CMK (cell line): ENCODE measurements at places on chromosomes 2 and 18.

DNA sequence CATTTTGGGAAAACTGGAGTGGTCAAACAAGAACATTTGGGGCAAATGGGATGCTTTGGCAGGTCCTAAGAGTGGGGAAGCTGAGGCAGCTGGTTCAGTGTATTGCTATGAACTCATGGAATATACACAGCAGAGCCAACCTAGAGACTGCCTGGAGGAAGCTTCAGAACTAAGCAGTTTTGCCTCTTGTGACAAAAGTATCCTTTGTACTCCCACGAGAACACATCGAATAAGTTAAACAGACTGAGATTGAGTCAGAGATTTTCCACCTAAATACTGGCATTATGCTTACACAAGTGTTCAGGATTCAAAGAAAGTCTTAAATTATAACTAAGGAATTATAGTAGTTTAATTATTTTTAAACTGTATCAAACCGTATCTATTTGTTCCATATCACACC is 5.2 kb upstream of the ARMC9 start:
- DNase-seq = no peak

GRCh38 chr2:11796190-11797171 is 50.0 kb downstream of the LPIN1 start:
- no peak for DNase-seq

GRCh38 chr2:45765007-45765727 is 113.7 kb downstream of the PRKCE start:
- no peak for DNase-seq

- no peak for DNase-seq
These were observed 5.1 kb upstream of the PIEZO2 start for GRCh38 chr18:11154368-11154989.

GRCh38 chr18:61749031-61749430 is 143.8 kb downstream of the RNF152 start:
- no peak for DNase-seq

DNA sequence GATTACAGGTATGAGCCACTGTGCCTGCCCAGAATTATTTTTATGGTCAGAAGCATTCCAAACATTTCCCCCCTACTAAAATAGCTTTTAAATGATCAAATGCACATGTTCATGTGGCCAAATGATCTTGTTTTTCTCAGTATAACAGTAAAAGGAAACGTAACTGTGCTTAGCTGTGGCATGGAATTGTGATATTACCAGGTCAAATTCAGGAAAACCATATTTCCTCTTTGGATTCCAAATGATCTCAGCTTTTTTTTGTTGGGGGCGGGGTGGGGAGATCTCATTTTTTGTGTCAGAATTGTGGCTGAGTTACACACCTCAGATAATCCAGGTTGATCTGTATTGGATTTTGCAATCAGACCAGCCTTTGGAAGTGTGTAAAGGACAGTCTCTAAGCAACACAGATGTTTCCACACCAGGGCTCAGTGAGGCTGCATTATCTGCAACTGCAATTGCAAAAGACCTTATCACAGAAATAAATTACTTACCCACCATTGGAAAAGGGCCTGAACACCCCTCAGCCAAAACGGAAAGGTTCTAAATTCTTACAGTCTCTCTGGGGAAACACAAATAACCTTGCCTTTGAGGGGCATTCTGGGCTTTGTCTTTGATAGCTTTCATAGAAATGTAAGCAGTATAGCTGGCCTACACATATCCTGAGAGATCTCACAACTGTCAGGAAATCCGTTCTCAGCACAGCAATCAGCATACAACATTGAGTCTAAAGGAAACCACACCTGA is 8.4 kb downstream of the CASP10 start:
- no peak for DNase-seq

DNA sequence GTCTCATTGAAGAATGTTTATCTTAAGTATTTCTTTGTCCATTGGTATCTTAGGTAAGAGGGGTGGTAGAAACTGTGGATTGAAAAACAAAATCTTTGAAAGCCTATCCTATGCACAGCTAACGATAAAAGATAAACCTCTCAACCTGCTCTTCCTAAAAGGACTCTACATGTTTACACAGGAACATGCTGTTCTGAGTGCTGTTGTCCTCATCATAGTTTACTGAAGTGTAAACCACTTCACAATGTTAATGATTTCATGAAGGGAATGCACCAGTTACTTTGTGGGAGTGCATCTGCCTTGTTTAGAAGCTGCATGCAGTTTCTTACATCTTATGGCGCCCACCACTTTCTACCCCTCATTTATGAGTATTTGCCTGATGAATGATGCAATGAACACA is 1.2 kb downstream of the ACMSD start:
- DNase-seq = no peak

DNA sequence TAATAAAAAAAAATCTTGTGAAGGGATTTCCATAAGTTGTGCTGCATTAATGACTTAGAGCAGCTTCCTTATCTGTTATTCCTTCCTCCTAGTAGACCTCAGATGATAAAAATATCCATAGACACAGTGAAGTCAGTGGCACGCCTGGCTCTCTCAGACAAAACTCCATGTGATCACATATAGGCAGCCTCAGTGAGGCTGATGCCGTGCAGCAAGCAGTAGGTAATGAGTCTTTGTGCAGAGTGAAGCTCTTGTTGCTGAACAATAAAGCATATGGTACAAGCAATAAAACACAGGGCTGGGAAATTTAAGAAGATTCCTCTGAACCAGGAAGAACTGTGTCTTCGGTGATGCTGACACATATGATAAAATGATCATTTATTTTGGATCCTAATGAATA is 102.7 kb downstream of the CSRNP3 start:
- no peak for DNase-seq

- DNase-seq = no peak
These were observed 160.9 kb downstream of the CLIP4 start for GRCh38 chr2:29276151-29276550.

GRCh38 chr2:54106631-54107454 is 8.6 kb upstream of the ACYP2 start:
- DNase-seq = peak; percentile 17

- peak; percentile 72 for DNase-seq
These were observed at the start of gene EFR3B for GRCh38 chr2:25041928-25042320. Gene EFR3B, plus strand, starts transcription at chr2:25042076. Its CDS starts 237 bp downstream, at chr2:25042313.

GRCh38 chr2:7803515-7803914 is 878.3 kb upstream of the ID2 start:
- DNase-seq = no peak

GRCh38 chr2:57880446-57880845 is 166.2 kb upstream of the VRK2 start:
- no peak for DNase-seq

DNA sequence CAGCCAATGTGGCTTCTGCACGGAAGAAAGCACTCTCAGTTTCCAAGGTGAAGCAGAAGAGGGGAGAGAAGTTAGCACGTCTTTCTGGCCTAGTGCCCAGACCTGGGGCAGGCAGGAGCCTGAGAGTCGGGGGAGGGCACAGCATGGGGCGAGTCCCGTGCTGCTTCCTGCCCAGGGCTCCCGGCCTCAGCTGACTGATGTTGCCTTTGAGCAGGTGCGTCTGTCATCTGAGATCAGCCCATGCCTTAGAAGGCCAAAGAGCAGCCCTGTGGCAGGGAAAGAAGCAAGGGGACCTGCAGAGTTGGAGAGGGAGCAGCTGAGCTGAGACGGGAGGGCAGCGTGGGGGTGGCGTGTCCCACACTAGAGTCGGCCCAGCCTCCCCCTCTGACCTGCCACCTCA is 3.3 kb downstream of the KCNIP3 start:
- no peak for DNase-seq

- DNase-seq = no peak
These were observed 100.8 kb downstream of the COLEC12 start for GRCh38 chr18:399631-400135.

DNA sequence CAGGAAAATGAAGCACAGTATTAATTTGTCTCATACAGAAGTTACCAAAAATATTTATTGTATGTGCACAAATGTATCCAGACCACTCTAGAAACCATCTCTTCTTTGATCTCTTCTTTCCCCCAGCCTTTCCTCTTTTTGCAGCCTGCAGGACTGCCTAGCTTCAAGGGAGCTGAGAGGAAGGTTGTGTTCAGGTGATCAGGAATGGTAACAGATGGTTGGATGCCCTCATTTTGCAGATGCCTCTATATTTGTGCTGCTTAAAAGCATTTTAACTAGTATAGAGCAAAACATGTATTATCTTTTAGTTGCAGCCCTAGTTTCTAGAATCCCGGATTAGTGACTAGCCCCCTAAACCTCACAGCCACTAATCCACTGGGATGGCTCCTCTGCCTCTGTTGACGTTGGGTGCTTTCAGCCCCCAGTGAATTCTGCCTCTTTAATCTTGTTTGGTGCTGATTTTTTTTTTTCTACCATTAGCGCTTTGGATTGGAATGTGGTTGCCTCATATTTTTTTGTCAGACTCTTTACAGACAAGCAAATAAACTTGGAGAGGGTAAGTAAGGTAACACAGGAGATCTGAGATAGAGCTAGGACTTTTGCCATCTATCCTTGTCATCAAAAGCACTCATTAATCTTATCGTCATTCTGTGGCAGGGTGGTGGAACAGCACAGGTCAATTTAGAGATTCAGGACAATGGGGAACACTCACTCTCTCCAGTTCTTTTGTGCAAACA is 103.8 kb upstream of the NDUFV2 start:
- no peak for DNase-seq

DNA sequence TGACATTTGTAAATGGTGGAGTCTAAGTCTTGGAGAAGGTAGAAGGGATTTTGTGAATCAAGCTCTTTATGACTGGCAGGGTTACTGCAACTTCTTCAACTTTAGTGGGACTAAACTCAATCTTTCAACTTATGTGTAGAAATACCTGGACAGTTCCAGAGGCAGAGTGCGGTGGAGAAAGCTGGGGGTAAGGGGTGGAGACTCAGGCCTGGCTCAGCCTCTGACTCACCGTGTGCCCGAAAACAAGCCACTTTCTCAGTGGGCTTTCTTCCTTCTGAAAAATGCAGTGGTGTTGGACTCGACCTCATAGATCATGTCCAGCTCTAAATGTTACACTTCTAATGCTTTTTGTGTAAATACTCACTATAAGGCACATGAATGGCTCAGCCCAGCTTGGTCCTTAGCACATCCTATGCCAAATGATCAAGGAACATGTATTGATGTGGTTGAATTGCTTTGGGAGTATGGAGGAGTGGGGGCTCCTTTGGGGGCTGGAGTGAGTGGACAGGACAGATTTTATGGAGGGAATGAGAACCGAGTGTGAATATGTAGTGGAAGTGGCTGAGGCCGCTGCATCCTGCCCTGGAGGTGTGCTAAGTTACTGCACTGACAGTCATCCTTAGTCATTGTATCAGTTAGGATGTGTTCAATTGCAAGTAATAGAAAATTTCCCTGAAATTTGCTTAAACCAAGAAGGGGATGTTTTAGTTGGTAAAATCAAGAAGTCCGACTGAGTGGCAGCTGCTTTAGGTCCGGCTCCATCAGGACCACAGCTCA is 32.2 kb upstream of the IGFBP5 start:
- DNase-seq = no peak
